Effector CD4-positive, alpha-beta T cell (primary cell): ENCODE measurements at places on chromosomes 2 and 18.

DNA sequence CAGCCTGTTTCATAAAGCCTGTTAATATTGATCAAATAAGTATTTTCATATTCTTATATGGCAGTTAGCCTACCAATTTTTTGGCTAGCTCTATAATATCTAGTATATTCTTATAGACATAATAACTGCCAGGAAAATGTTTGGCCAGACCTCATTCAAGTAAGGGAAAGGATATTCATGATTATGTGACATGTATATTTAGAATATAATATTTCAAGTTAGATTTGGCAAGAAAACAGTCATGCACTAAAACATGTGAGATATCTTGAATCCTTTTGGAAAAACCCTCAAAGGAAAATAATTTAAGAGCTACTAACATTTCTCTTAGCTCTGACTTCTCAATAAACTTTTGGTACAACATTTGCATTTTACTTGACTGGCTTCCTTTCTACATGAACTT lies 694.1 kb downstream of the PLCL1 start:
- DNase-seq, result no peak

DNA sequence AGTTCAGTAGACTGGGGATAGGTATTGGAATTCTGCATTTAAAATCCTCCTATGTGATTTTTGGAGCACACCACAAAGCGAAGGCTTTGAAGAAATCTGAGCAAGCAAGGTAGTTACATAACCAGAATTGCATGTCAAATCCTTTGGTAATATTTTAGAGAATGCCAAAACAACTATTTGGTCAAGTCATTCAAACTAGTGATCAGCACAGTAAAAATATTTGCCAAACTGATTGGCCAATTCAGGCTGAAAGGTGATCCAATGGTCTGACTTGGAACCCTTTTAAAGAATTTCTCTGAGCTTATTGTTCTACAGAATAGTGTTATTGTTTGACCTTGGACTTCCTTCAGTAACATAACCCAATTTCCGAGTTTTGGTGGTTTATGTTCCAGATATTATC lies 214.2 kb upstream of the ETAA1 start:
- DNase-seq, result no peak

GRCh38 chr2:216315802-216316603 lies 56.3 kb downstream of the MARCHF4 start:
- DNase-seq, result no peak

GRCh38 chr2:10559101-10559500 lies 111.0 kb upstream of the ODC1 start:
- DNase-seq, result no peak

DNA sequence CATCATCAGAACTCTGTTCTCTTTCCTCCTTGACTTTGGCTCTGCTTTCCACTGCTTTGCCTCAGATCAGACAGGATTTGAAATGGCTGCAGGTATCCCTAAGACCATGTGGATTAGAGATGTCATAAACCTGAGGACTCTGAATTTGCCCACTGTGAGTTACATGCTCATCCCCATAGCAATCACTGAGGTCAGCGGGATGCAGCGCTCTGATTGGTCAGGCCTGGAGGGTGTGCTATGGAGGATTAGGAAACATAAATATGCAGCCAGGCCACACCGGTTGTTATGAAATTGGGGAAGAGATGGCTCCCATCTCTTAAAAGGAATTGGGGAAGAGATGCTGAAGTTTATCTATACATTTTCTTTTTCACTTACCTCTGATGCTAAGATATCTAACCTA lies 73.7 kb upstream of the DNAJC10 start:
- no peak for DNase-seq

DNA sequence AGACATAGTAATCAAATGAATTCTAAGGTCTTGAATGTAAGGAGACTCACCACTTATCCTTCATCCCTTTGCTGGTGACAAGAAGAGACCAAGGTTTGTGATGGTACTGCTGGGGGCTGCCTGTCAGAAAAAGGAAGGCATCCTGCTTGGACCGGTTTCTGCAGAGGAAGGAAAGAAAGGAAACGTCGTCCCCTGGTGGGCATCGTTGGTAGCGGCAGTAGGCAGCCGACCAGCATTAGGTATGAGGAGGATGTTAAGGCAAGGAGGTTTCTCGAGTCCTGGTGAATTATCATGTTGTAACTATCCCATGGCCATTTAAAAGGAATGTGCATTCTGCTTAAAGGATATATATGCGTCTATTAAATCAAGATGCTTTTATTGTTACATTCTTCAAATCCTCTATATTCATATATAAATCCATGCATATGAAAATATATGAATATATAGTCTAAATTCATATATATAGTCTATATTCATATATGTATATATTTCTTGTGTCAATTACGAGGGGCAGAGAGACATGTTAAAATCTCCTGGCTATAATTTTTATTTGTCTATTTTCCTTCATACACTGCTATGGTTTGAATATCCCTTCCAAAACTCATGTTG lies 94.4 kb upstream of the TGFA start:
- peak; percentile 53 for DNase-seq

DNA sequence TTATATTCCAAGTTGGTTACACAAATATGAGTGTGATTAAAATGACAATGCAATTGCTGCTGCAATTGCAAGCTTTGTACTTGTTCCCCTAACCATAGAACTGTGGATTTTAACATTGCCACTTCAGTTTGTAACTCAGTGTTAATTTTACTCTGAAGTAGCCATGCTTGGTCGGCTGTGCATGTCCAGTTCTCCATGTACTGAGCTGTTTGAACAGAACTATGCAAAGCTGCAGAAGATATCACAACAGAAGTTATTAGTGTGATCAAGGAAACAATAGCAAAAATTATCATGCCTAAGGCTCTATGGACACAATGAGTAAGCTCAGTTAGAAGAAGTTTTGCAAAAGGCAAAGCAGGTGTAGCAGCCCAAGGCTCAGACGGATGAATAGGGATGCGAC lies 45.3 kb downstream of the CXCR4 start:
- DNase-seq, result no peak

GRCh38 chr18:76498064-76498463 lies 3.0 kb upstream of the ZNF516 start:
- no peak for DNase-seq

DNA sequence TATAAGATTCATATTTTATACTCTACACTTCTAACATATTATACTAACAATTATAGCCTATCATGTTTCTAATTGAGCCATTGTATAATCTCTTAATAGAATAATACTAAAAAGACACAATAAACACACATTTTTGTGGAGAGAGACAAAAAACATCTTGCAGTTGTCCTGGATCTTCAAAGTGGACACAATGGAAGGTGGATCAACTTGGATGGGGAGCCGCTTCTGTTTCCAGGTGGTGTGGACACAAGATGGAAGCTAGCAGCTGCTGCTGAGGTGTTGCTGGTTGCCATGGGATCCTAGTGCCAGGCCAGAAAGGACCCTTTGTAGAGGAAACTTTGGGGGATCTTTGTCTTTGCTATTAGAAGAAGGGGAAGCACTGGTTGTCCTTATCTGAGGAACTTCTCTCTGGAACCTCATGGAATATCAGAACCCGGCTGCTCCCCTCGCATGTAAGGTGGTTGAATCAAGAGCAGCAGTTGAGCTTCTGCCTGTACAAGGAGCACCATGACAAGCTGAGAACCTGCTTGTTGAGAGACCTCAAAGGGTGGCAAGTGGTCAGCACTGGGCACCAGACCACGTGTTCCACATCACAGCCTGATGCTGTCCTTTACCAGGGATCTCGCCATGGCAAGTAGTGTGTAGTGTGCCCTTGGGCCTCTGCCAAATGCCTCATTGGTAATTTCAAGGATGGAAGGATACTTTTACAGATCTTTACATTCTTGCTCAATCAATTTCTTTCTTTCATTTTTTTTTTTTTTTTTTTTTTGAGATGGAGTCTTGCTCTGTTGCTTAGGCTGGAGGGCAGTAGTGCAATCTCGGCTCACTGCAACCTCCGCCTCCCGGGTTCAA lies 232.2 kb downstream of the MYCN start:
- DNase-seq, result no peak
